ENCODE measurements at places on chromosomes 6 and 20. TPM values are rescaled to one million over a fixed set of nuclear protein-coding genes. Genes with fewer than 3 reads are reported as not detected.
A peak's percentile ranks its signal among the peaks of the same experiment; 100 is the strongest.

- DNase-seq = no peak
Measured at GRCh38 chr6:36054415-36054814, 26.8 kb downstream of the MAPK14 start.

GRCh38 chr20:32458061-32458836 is 100.1 kb downstream of the ASXL1 start:
- no peak for DNase-seq

- no peak for DNase-seq
Measured at GRCh38 chr20:7673841-7674240, 266.4 kb downstream of the HAO1 start.

DNA sequence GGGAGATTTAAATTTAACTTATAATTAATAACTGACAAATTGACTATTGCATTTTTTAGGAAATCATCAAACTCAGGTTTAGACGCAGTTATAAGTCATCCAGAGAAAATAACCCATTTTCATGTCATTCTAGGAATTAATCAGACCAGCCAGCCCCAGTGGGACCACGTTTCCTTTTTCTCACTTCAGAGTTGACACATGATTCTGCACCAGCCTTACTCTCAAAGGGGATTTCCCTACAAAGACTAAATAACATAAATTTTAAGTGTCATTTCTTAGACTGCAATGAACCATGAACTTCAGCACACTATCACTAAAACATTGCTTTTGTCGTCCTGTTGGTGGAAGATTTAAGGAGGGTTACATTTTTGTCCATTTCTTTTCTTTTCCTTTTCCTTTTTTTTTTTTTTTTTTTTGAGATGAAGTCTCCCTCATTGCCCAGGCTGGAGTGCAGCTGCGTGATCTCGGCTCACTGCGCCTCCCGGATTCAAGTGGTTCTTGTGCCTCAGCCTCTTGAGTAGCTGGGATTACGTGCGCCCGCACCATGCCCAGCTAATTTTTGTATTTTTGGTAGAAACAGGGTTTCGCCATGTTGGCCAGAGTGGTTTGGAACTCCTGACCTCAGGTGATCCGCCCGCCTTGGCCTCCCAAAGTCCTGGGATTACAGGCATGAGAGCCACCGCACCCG is 3.6 kb downstream of the IPCEF1 start:
- no peak for DNase-seq

DNA sequence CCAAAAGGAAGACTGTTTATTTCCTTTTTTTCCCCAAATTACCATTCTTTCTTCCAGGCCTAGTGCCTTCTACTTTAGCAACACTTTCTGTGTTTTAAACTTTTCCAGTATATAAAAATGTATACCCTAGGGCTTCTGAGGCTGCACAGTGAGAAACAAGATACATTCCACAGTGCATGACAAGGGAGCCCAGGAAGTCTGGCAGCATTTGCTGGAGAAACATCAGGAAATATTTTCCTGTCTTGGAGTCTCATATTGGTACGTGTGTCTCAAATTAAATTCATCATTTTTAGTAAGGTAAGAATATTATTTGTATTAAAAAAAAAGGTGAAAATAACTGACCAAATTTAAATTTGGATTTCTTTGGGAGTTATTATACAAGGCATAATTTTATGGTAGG is 662.6 kb downstream of the RFPL4B start:
- DNase-seq = no peak

- peak; percentile 22 for DNase-seq
Measured at GRCh38 chr20:61803915-61804751, 261.5 kb downstream of the TAF4 start.

GRCh38 chr6:37008484-37009465 is 3.3 kb downstream of the FGD2 start:
- DNase-seq = no peak

GRCh38 chr6:71730284-71730683 is 156.1 kb upstream of the RIMS1 start:
- DNase-seq = no peak

DNA sequence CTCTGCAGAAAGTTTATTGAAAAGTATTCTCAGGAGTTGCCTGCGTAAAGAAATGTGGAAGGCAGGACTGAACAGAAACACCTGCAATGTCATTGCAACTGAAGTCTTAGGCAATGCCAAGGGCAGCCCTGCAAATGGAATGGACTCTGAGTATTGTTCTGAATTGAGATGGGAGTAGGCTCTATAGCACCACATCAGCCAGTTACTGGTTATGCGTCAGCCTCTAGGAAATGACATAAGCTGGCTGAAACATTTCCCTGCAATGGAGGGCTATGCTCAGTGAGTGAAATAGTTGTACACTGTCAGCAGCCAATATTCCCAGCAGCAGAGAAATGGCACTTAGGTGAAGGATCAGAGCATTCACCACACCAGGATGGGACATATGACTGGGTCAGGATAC is 13.8 kb upstream of the GJE1 start:
- no peak for DNase-seq

DNA sequence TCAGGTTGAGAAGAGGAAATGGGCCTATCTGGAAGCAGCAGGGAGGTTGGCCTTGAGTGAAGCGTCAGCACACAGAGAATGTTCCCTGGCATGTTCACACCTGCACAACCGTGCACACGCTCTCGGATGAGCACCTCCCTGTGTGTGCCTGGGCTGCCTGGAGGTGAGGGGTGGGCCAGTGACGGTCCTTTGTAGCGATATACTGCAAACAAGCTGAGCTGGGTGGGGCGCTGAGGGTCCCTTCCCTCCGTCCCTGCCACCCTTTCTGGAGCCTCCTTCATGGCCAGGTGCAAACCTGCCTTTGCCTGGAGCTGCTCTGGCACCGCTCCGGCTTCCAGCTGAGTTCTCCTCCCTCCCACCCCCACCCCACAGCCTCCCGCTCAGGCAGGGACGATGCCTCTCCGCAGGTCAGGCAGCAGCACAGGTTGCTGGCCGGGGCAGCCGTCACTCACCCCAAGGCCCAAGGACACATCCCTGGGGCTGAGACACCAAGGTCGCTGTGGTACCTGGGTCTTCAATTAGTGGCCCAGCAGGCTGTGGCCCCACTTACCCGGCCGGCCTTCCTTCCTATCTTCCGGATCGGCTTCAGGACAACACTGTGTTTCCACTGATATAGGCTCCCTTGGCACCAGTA is 111.6 kb downstream of the ERMARD start:
- DNase-seq = no peak

DNA sequence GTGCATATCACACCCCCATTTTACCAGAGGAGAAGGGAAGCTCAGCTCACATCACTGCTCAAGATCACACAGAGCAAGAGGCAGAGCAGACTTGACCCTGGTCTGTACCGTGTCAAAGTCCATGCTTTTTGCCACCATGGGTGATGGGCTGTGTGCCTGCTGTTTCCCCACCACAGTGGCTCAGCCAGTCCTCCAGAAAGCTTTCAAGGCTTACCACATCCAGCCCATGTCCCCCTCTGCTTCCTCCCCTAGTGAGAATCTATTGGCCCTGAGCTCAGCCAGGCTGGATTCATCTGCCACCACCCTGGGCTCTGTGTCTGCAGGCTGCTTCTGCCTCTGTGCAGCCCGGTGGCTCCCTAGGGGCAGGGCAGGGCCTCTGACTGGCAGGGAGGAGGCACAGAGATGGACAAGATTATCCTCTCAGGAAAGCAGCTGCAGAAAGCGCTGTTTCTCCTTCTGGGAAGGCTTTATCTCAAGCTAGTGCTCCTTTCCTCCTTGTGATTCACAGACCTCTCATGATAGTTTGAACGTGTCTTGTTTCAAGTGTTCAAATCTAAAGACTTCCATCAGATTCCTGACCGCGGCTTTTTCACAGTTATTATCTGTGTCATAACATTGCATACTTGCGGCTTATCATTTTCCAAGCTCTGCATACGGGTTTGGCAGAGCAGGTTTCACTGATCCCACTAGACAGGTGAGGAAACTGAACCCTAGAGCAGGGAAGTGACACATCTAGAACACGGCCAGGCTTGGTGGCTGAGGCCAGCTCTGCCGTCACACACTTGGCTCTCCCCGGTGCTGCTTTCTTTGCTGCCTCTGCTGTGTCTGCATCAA is 37.4 kb downstream of the VEGFA start:
- no peak for DNase-seq

The SIRPB2 gene
- total RNA-seq = 8.2 TPM
